ENCODE measurements at places on chromosomes 4 and X. TPM values are rescaled to one million over a fixed set of nuclear protein-coding genes. Genes with fewer than 3 reads are reported as not detected.

Gene VCX2
- total RNA-seq = not detected

Gene ATP1B4
- total RNA-seq = not detected

- no peaks in the 10 kb centered on the region for H3K27me3 ChIP-seq
- no peaks in the 10 kb centered on the region for H3K4me1 ChIP-seq
- no peak overlapping the region for H3K27ac ChIP-seq
- DNase-seq = no peak
- no peak overlapping the region for H3K4me3 ChIP-seq
These were observed 55.0 kb upstream of the PRDM5 start for GRCh38 chr4:120977435-120977997.

GRCh38 chrX:69109706-69110105, 55.5 kb downstream of the PJA1 start:
- DNase-seq = no peak
- H3K4me3 ChIP-seq = no peak overlapping the region
- no peaks in the 10 kb centered on the region for H3K36me3 ChIP-seq
- H3K4me1 ChIP-seq = no peaks in the 10 kb centered on the region
- H3K27ac ChIP-seq = no peak overlapping the region

- H3K36me3 ChIP-seq = no peaks in the 10 kb centered on the region
- no peak overlapping the region for H3K27ac ChIP-seq
- no peak overlapping the region for H3K4me3 ChIP-seq
- no peak for DNase-seq
- peaks cover 7% of the 10 kb centered on the region for H3K4me1 ChIP-seq
These were observed 14.5 kb downstream of the AASDH start for GRCh38 chr4:56372774-56373173.

Measured in spleen (tissue), 13 donors.